ENCODE measurements at places on chromosomes 4 and X. TPM values are rescaled to one million over a fixed set of nuclear protein-coding genes. Genes with fewer than 3 reads are reported as not detected.
A peak's percentile ranks its signal among the peaks of the same experiment; 100 is the strongest.

GRCh38 chrX:100407784-100408712 lies 2.0 kb downstream of the PCDH19 start:
- H3K27me3 ChIP-seq: no peaks in the 10 kb centered on the region
- DNase-seq: no peak
- no peak overlapping the region for H3K4me3 ChIP-seq

DNA sequence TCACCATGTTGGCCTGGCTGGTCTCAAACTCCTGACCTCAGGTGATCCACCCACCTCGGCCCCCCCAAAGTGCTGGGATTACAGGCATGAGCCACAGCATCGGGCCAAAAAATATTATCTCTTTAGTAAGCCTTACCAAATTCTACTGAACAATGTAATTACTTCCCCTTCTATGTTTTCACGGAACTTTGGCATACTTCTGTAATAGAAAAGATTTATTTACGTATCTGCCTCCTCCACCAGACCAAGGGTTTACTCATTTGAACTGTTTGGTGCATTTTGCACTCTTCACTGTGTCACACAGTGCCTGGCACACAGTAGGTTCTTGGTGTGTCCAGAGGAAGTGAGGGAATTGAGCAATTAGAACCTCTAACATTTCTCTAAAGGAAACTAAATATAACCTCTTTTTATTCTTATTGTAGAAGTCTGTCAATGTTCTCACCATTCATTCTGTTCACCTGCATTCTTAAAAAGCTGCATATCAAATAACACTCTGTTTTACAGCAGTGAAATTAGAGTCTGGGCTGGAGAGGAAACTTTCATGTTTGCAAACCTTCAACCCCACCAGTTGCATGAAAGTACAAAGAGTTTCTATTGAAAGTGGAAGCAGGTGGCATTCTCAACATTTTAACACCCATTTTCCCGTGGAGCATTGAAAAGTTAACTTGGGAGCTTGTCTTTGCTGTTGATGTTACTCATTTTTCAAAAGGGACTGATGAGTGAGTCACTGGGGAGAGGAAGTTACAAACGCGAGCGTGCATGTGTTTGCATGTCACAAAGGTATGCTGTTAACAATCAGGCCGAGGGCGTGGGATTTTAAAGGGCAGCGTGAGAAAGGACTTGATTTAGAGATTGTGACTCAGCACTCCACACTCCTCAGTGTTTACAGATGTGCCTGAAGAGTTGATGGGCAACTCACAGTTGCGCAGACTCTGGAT lies 314.1 kb downstream of the STK32B start:
- no peaks in the 10 kb centered on the region for H3K27me3 ChIP-seq
- peak overlapping the region; percentile 7 for H3K27ac ChIP-seq
- H3K4me3 ChIP-seq: no peak overlapping the region
- no peaks in the 10 kb centered on the region for H3K36me3 ChIP-seq
- H3K4me1 ChIP-seq: no peaks in the 10 kb centered on the region

- DNase-seq: no peak
- H3K4me3 ChIP-seq: peak overlapping the region; percentile 81
- H3K27me3 ChIP-seq: no peaks in the 10 kb centered on the region
- H3K27ac ChIP-seq: peak overlapping the region; percentile 39
Observed at GRCh38 chr4:184649971-184650855, 675 bp downstream of the PRIMPOL start.

GRCh38 chrX:15686818-15687685 lies 22.4 kb upstream of the CLTRN start:
- no peak overlapping the region for H3K4me3 ChIP-seq
- DNase-seq: peak; percentile 34
- H3K36me3 ChIP-seq: no peaks in the 10 kb centered on the region
- no peaks in the 10 kb centered on the region for H3K27me3 ChIP-seq

- no peaks in the 10 kb centered on the region for H3K27me3 ChIP-seq
- H3K27ac ChIP-seq: peak overlapping the region; percentile 33
- DNase-seq: no peak
- no peaks in the 10 kb centered on the region for H3K4me1 ChIP-seq
- H3K36me3 ChIP-seq: no peaks in the 10 kb centered on the region
Observed at GRCh38 chr4:88697141-88697540, 488 bp downstream of the NAP1L5 start.

DNA sequence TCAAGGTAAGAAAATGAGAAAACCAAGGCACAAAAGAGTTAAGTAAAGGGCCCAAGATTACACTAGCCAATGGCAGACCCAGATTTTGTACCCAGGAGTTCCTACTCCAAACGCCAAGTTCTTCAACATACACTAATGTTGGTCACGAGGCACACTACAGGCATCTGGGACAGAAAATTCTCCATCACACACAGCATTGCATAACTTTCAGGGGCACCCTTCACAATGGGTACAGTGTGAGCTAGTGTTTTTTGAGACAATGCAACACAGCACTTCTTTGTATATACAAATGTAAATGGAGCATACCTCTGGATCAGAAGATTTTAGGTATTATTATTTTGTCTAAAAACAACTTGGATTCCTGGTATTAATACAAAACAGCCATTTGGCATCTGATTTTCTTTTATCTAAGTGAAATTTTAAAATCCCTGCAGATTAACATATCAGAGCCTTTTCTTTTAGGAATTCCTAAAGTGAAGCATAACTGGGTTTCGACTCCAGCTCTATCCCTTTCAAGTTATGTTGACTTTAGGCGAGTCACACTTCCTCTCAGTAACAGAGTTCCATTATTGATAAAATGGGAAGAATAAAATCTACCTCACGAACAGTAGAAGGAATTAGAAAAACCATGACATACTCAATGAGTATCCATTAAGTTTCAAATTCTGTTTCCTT lies 41.1 kb downstream of the ADGRA3 start:
- no peak overlapping the region for H3K4me3 ChIP-seq
- no peaks in the 10 kb centered on the region for H3K27me3 ChIP-seq
- no peaks in the 10 kb centered on the region for H3K4me1 ChIP-seq

DNA sequence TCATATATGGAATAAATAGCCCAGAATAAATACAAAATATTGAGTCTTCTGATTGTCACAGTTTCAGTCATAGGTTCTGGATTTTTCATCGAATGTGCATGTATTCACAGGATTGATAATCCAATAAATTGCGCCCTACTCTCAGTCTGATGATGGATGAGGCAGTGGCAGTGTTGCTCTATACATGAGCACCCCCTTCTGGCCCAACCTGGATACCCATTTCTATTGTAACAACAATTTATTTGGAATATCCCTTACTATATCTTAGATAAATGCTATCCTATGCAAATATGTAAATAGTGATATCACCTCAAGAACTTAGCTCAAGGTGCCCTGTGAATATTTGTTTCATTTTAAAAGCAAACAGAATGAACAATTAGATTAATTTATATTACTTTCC lies 733.7 kb upstream of the PABPC4L start:
- H3K4me3 ChIP-seq: no peak overlapping the region
- DNase-seq: no peak
- H3K27me3 ChIP-seq: no peaks in the 10 kb centered on the region
- H3K36me3 ChIP-seq: no peaks in the 10 kb centered on the region
- no peak overlapping the region for H3K27ac ChIP-seq

DNA sequence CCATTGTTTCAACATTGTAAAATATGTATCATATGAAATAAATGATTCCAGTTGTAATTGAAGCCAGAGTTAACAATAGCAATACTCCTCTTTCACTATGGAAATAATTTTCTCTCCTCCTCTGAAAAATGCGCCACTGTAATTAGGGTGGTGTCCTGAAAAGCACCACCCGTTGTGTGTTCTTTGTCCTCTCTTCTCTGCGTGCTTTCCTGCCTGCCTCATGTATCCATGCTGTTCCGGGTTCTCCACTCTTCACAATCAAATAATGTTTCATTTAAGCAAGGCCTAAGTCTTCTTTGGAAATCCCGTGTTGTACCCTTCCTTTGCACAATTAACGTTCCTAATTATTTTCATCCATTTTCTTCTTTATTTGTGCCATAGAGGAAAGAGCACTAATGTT lies 293.3 kb downstream of the ADGRL3 start:
- no peaks in the 10 kb centered on the region for H3K27me3 ChIP-seq
- no peak for DNase-seq

- no peak overlapping the region for H3K4me3 ChIP-seq
- no peak overlapping the region for H3K27ac ChIP-seq
- no peaks in the 10 kb centered on the region for H3K36me3 ChIP-seq
- H3K27me3 ChIP-seq: no peaks in the 10 kb centered on the region
Observed at GRCh38 chr4:144611850-144612249, 34.1 kb upstream of the HHIP start.

DNA sequence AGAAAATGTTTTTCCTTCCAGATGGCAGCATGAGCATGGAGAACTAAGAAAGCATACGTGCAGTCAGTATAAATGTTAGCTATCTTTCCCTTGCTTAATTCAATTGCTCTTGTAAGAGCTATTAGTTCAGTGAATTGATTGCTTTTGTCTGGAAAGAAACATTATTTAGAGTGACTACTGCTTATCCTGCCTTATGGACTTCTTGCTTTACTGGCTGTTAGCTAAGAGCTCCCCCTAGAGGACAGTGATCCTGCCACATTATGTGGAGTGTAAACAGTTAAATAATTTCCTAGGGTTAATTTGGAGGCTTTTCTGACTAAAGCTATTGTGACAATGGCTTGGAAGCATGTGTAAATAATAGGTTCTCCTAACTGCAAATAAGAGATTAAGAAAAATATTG lies 1402.4 kb downstream of the FAM133A start:
- H3K36me3 ChIP-seq: no peaks in the 10 kb centered on the region
- H3K4me1 ChIP-seq: no peaks in the 10 kb centered on the region
- H3K4me3 ChIP-seq: no peak overlapping the region
- no peak overlapping the region for H3K27ac ChIP-seq

GRCh38 chr4:29653221-29653620 lies 1066.9 kb upstream of the PCDH7 start:
- no peaks in the 10 kb centered on the region for H3K4me1 ChIP-seq
- H3K27me3 ChIP-seq: no peaks in the 10 kb centered on the region
- no peak overlapping the region for H3K4me3 ChIP-seq
- DNase-seq: no peak

- DNase-seq: no peak
- H3K36me3 ChIP-seq: no peaks in the 10 kb centered on the region
- H3K27ac ChIP-seq: no peak overlapping the region
- H3K4me3 ChIP-seq: no peak overlapping the region
- no peaks in the 10 kb centered on the region for H3K27me3 ChIP-seq
Observed at GRCh38 chr4:164345756-164346155, 408.2 kb upstream of the SMIM31 start.

GRCh38 chr4:166277401-166277800 lies 404.4 kb downstream of the TLL1 start:
- no peaks in the 10 kb centered on the region for H3K36me3 ChIP-seq
- no peak overlapping the region for H3K27ac ChIP-seq
- H3K4me3 ChIP-seq: no peak overlapping the region
- H3K27me3 ChIP-seq: no peaks in the 10 kb centered on the region
- no peak for DNase-seq

- H3K27me3 ChIP-seq: no peaks in the 10 kb centered on the region
- peaks cover 7% of the 10 kb centered on the region for H3K4me1 ChIP-seq
- no peak overlapping the region for H3K27ac ChIP-seq
- no peaks in the 10 kb centered on the region for H3K36me3 ChIP-seq
Observed at GRCh38 chr4:39571054-39571453, 43.8 kb upstream of the UGDH start.

GRCh38 chr4:74768857-74769525 lies 25.3 kb downstream of the BTC start:
- no peaks in the 10 kb centered on the region for H3K27me3 ChIP-seq
- no peak for DNase-seq
- H3K36me3 ChIP-seq: no peaks in the 10 kb centered on the region
- H3K27ac ChIP-seq: no peak overlapping the region

DNA sequence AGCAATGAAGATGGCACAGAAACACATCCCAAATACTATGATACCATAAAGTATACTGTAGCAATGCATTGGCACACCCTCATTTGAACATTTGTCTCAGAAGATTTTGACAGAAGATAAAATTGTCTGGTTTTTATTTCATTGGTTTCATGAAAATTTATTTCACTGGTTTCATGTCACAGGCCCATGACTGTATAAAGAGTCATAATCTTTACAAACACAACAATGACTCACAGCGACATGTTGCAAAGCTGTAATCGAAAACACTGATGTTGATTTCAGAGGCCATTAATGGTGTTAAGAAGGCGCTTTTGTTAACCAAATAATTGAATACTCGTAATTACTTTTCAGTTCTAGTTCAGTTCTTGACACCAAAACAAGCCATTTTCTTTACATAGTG lies 8.1 kb upstream of the DTHD1 start:
- H3K27ac ChIP-seq: no peak overlapping the region
- H3K4me1 ChIP-seq: peaks cover 5% of the 10 kb centered on the region
- no peak for DNase-seq
- no peak overlapping the region for H3K4me3 ChIP-seq
- H3K27me3 ChIP-seq: no peaks in the 10 kb centered on the region
- no peaks in the 10 kb centered on the region for H3K36me3 ChIP-seq

DNA sequence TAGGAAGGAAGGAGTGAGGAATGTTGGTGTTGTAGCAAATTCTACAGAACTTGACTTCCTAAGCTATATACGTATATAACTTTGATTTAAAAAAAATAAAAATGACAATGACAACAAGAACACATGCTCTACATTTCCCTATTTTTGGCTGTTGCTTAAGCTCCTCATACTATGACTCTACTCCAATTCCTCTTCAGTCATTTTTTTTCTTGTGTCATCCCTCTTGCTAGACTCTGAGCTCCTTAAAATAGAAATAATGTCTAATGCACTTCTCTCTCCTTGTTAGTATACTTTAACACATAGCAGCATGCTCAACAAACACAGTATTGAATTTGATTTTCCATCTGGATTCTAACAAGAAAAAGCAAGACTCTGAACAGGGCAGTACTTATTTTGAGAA lies 144.0 kb downstream of the HDX start:
- DNase-seq: no peak
- no peaks in the 10 kb centered on the region for H3K27me3 ChIP-seq
- no peaks in the 10 kb centered on the region for H3K36me3 ChIP-seq
- no peak overlapping the region for H3K27ac ChIP-seq

DNA sequence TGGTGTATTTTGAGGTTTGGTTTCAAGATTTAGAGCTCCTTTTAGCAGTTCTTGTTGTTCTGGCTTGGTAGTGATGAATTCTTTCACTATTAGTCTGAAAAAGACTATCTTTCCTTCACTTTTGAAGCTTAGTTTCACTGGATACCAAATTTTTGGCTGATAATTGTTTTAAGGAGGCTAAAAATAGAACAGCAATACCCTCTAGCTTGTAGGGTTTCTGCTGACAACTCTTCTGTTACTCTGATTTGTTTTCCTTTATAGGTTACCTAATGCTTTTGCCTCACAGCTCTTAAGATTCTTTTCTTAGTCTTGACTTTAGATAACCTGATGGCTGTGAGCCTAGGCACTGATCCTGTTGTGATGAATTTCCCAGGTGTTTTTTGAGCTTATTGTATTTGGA lies 33.6 kb upstream of the HEPH start:
- DNase-seq: no peak
- H3K4me3 ChIP-seq: no peak overlapping the region
- H3K27me3 ChIP-seq: no peaks in the 10 kb centered on the region
- no peaks in the 10 kb centered on the region for H3K4me1 ChIP-seq
- H3K36me3 ChIP-seq: no peaks in the 10 kb centered on the region
- no peak overlapping the region for H3K27ac ChIP-seq

GRCh38 chr4:24364249-24364648 lies 220.1 kb downstream of the DHX15 start:
- no peaks in the 10 kb centered on the region for H3K36me3 ChIP-seq
- no peaks in the 10 kb centered on the region for H3K4me1 ChIP-seq
- no peaks in the 10 kb centered on the region for H3K27me3 ChIP-seq
- no peak for DNase-seq
- no peak overlapping the region for H3K27ac ChIP-seq
- H3K4me3 ChIP-seq: no peak overlapping the region

GATA1 gene
- polyA plus RNA-seq: not detected

CHRNA9 gene
- 0.09 TPM for polyA plus RNA-seq

MAGEB17 gene
- not detected for polyA plus RNA-seq

GABRE gene
- polyA plus RNA-seq: not detected

KLHL13 gene
- polyA plus RNA-seq: 12.0 TPM

MID2 gene
- polyA plus RNA-seq: 0.11 TPM

PLXNA3 gene
- polyA plus RNA-seq: 3.4 TPM

UGDH gene
- polyA plus RNA-seq: 52.7 TPM
